Spleen (tissue), 13 donors: ENCODE measurements at places on chromosomes 1 and 21.

- no peak overlapping the region for H3K4me3 ChIP-seq
- peak overlapping the region; percentile 68 for H3K27ac ChIP-seq
- H3K27me3 ChIP-seq, result no peaks in the 10 kb centered on the region
- peaks cover 6% of the 10 kb centered on the region for H3K4me1 ChIP-seq
These were observed 109.5 kb upstream of the ZNF648 start for GRCh38 chr1:182170891-182171461.

DNA sequence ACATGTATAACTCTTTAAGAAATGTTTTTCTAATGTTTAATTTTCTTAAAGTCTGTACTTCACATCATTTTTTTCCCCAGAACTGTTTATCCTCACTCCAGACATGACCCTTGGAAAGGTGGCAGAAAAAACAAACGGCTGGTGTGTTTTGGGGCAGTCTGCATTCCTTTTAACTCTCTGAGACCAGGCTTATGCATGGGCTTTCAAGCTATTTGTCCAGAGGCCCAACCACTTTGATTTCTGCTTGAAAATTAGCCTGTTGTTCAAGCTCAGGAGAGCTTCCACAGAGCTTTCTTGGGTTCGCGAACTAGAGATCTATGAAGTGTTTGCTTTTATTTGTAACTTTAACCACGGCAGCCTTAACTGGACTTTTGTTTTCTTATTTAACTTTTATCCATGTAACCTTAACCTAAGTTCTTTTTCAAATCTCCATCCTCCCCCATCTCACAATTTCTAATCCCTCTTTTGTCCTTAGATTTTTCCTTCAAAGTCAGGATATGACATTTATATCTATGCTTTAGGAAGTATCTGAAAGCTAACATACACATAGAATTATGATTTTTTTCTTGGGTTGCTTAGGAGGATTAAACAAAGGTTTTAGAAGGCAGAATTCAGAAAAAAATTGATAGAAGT, 111.8 kb downstream of the FGGY start:
- no peak overlapping the region for H3K4me3 ChIP-seq
- H3K36me3 ChIP-seq, result no peaks in the 10 kb centered on the region
- H3K27ac ChIP-seq, result no peak overlapping the region
- no peak for DNase-seq
- no peaks in the 10 kb centered on the region for H3K4me1 ChIP-seq

DNA sequence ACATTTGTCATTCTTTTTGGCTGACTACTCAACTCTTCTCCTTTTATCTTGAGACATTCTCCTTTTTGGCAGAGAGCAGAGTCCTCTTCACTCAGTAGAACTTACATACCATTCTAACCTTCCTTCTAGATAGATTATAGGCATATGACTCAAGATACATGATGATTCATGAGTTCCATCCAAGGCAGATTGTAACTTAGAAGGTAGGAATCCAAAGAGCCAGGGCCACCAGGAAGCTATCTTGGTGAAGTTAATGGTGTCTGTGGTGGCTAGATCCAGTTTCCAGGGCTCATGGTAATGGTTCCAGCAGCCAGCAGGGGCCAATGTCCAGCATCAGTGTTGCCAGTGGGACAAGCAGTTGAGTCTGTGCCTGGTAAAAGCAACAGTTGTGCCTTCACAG, 76.1 kb upstream of the KIAA0040 start:
- no peak overlapping the region for H3K27ac ChIP-seq
- no peaks in the 10 kb centered on the region for H3K36me3 ChIP-seq
- no peaks in the 10 kb centered on the region for H3K4me1 ChIP-seq
- no peaks in the 10 kb centered on the region for H3K27me3 ChIP-seq

- H3K4me3 ChIP-seq, result no peak overlapping the region
- no peak for DNase-seq
- H3K27me3 ChIP-seq, result no peaks in the 10 kb centered on the region
These were observed 233.3 kb downstream of the BRINP3 start for GRCh38 chr1:190244406-190244805.

DNA sequence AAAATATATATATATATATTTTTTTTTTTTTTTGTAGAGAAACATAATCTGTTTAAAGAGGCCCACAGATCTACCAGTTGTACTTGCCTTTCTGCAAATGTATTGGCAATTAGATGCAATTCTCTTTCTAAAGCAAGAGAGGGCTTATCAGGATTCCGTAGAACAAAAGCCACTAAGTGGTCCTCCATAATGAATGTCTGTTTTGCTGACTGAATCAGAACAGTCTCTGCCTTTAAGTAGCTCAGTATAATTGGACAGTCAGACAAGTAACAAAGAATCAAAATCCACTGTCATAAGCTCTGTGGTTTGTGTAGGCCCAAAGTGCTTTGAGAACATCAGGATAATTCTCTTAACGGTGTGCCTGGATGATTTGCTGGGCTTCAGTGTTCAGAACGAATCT, 17.3 kb downstream of the SARS1 start:
- no peak overlapping the region for H3K27ac ChIP-seq
- H3K4me3 ChIP-seq, result no peak overlapping the region
- H3K27me3 ChIP-seq, result no peaks in the 10 kb centered on the region
- no peak for DNase-seq
- peaks cover 3% of the 10 kb centered on the region for H3K4me1 ChIP-seq
